NCI-H2081 (cell line): ENCODE measurements at places on chromosomes 12 and 14.

DNA sequence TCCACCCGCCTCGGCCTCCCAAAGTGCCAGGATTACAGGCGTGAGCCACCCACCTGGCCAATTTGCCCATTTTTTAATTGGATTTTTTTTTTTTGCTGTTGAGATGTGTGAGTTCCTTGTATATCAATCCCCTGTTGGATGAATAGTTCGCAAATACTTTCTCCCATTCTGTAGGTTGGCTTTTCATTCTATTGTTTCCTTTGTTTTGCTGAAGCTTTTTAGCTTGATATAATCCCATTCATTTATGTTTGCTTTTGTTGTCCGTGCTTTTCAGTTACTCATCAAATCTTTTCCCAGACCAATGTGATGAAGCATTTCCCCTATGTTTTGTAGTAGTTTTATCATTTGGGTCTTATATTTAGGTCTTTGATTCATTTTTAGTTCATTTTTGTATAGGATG is 36.4 kb downstream of the TRAF3 start:
- DNase-seq = no peak

DNA sequence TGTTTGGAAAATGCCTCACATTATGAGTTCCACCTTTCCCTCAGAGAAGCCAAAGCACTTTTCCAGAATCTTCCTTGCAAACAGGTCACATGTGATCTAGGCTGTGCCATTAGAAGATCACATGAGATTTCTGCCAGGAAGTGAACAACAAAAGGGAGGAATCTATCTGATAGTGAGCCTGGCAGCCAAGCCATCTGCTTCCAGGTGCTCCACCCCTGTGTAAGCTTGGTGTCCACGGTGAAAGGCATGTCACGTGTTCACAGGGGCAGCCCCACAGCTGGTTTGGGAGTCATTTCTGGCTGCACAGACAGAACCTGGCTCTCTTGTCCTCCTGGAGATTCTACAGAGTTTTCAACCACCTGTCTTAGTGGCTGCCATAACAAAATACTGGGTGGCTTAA is 3.5 kb upstream of the KSR2 start:
- DNase-seq = peak; percentile 24

- DNase-seq = no peak
Observed at GRCh38 chr14:90842726-90843125, 26.5 kb upstream of the TTC7B start.

DNA sequence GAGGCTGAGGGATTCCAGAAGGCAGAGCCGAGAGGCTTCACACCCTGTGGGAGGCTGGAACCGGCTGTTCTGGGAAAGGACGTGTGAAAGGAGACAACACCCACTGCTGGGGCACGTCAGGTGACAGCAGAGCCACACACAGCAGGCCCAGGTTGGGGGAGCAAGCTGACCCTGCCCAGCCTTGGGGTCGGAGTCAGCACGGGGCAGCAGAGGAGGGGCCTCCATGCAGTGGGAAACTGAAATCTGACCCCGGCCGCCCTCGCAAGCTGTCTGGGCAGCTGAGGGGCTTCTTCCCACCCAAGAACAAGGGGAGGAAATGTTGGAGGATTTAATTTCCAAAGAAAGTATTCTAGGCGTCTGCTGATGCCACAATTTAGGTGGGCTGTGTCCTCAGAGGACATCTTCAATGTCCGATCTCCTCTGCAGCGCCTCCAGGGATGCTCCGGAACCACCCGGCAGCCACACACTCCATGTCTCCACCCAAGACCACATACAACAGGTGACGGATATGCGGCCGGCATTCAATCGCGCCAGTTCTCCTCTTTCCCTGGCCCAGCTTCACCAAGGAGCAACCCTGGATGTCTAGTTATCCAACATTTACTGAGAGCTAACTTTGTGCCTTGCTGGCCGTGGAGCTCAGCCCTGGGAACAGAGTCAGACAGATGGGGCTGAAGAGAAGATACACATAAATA is 30.7 kb downstream of the SNRNP35 start:
- no peak for DNase-seq

- no peak for DNase-seq
Observed at GRCh38 chr12:110361216-110361615, 42.3 kb downstream of the ANAPC7 start.

DNA sequence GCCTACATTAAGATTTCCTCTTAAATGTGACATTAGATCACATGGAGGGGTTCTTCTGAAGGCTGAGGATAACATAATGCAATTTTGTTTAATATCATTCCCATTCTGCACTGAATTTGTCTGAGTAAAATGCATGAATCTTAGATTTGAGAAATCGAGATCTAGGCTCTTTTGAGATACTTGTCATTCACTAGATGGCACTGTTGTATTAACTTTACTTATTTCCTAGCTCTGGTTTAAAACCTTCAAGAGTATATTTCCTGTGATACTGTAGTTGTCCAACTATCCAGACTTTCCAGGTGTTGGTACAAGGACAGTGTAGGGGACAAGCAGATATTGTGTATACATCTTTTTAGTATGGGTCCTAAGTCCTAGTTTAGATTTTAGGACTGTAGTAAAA is 91.7 kb upstream of the SEL1L start:
- DNase-seq = peak; percentile 11

DNA sequence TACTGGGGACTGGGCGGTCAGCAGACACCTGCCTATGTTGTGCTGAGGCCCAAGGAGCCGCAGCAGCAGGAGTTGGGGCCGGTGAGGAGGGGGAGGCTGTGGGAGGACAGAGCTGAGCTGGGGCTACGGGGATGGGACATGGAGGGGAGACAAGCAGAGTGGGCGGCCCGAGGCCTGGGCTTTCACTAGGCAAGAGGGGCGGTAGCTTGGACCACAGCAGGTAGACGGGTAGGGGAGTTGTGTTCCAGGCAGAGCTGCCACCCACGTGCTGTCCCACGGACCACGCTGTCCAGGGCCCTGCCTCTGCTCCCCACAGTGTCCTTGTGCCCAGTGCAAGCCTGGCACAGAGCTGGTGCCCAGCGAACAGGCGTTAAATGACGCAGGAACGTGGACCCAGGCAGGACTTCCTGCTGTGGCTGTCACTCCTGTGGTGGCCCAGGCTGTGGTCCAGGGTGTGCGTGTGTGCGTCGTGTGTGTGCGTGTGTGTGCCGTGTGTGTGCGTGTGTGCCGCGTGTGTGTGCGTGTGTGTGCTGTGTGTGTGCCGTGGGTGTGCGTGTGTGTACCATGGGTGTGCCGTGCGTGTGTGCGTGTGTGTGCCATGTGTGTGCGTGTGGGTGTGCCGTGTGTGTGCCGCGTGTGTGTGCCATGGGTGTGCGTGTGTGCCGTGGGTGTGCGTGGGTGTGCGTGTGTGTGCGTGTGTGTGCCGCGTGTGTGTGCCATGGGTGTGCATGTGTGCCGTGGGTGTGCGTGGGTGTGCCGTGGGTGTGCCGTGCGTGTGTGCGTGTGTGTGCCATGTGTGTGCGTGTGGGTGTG is 6.8 kb downstream of the CEP170B start:
- no peak for DNase-seq

GRCh38 chr12:15858353-15858752 is 23.8 kb upstream of the STRAP start:
- no peak for DNase-seq

- DNase-seq = no peak
Observed at GRCh38 chr12:81114226-81114625, 36.3 kb downstream of the ACSS3 start.

DNA sequence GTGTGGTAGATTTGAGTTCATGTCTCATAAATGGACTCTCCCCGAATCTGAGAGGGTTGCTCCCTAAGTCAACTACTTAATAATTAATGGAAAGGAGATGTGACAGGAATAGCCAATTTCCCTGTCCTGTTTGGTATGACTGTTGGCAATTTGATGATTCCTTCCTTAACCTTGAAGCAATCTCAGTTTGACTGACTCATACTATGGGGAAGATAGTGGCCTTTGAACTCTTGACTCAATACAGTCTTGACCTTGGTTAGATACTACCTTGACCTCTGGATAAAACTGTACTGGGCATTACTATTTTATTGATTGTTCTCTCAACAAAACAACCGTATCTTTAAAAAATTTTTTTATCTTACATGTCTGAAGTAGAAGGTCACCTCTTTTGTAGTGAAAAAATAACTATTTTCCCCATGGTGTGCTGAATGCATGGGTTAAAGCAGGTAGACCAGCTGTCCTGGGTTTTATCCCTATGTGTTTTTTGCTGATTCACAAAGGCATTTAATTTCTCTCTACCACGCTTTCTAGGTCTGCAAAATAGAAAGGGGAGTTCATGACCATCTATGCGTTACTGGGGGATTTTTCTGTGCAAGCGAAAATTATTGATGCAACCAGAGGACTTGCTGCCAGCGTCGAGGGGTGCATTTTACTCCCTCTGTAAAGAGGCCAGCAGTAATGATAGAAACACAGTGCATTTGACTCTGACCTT is 80.1 kb downstream of the ETV6 start:
- DNase-seq = no peak

- DNase-seq = no peak
Observed at GRCh38 chr14:96221841-96222240, 17.2 kb downstream of the BDKRB2 start.

DNA sequence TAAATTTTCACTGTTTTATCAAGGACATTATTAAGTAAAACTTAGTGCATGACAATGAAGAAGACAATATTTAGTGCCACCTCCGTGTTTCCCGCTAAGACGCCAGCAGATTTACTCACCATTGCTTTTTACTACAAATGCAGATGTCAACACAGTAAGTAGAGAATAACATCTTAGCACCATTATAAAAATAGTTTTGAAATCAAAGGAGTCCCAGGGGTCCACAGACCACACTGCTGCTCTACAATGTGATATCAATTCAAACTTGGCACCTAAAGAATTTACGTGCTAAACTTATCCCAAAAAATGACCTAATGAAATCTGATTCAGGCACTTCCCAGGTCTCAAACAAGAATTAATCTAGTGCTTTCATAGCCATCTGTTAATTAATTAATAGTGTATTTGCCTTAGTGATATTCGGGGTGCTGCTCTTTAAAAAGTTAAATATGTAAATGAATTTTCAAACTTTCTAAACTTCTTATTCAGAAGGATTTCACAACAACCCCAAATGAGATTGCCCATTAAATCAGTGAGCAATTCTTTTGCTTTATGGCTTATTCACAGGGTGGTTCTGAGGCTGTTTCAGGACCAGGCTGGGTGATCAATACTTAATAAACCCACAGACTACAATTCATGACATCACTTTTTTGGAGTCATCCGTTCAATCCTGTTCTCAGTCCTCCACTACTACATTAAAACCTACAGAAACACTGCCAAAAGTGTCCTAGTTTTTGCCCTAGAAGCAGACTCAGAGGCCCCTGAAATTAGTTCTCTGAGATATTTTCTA is 161.3 kb upstream of the LMNTD1 start:
- no peak for DNase-seq

DNA sequence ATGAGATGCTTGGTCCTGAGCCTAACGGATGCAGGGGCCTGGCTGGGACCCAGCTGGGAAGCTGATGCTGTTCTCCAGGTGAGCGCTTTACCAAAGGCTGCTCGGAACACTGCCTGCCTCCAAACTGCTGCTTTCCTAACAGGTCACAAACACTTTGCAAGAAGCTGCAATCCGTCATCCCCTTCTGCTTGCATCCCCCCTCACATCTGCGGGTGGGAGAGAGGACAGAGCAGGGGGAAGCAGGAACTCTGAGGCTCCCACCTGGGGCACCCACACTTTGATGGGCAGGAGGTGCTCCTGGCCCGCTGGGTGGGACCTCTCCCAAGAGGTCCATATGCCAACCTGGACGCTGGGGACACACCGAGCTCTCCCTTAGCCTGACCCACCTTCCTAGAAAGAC is 24.9 kb upstream of the PPP2R5C start:
- DNase-seq = no peak

DNA sequence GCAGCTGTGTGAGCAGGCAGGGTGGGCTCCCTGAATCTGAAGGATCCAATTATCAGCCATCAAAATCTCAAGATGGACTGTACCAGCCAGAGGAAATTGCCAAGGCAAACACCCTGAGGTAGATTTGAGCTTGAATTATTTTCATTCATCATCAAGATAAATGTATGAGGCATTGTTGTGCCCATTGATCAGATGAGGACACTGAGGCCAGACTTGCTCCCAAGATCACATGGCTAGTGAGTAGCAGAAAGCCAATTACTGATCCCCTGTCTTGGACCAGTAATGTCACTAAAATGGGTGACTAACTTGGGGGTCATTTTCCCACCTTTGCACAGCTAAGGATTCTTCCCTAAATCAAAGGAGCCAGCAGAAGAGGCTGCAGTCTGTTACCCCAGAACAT is 20.9 kb upstream of the CMKLR1 start:
- no peak for DNase-seq

DNA sequence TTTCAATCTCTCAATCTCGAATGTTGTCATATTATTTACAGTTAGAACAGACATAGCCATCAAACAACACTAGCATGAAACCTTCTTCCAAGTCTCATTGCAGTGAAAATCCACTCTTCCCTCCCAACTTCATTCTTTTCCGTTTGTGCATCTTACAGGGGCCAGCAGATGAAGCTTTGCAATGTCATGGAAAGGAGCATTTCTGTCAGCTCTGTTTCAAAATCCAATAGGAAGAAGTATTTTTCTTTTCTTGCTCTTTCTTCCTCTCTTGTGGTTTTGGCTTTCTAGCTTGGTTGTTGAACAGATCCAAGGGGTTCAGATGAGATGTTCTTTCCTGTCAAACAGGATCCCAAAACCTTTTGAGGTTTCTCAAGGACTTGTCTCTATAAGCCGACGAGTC is 416.6 kb downstream of the AEBP2 start:
- DNase-seq = no peak

DNA sequence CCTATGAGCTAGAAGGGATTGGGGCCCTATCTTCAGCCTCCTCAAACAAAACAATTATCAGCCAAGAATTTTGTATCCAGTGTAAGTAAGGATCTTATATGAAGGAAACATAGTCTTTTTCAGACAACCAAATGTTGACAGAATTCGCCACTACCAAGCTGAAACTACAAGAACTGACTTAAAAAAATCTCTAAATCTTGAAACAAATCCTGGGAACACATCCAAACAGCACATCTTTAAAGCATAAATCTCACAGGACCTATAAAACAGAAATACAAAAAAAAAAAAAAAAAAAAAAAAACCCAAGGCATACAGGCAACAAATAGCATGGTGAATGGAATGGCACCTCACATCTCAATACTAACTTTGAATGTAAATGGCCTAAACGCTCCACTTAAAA is 41.3 kb upstream of the LMNTD1 start:
- no peak for DNase-seq

DNA sequence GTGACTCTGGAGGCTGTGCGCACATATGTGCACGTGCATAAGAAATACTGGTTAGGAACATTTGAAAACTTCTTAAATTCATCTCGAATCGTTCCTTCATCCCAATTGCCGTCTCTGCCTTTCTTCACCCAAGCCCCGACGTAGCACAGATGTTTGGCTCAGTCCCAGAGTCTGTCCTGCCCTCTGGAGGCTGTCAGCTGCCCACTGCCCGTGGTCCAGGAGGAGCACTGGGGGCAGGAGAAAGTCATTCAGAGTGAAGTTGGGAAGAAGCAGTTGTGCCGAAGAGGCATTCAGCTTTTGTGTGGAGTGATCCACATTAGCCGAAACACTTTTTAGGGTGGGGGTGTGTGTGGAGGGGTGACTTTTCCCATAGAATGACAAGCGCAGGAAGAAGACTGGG is 124.9 kb downstream of the TSPAN9 start:
- DNase-seq = no peak

- no peak for DNase-seq
Observed at GRCh38 chr12:28232211-28232928, 42.1 kb downstream of the CCDC91 start.
